A549 treated with dexamethasone at 1 μM for 4 hours (cell line): ENCODE measurements at places on chromosomes 4 and X. TPM values are rescaled to one million over a fixed set of nuclear protein-coding genes. Genes with fewer than 3 reads are reported as not detected.

The TMEM192 gene
- total RNA-seq = 8.8 to 10.9 TPM (median 8.9 TPM) in 5 replicates

The MAGEC2 gene
- total RNA-seq = not detected in 5 replicates

The ESX1 gene
- total RNA-seq = 0.06 to 0.19 TPM (median 0.07 TPM) in 4 of 5 replicates, not detected in the other

The GPRIN3 gene
- total RNA-seq = 1.2 to 2.7 TPM (median 2.2 TPM) in 5 replicates

The PCDH19 gene
- total RNA-seq = 0.02 to 0.07 TPM (median 0.06 TPM) in 5 replicates

The SETD7 gene
- 38.3 to 52.4 TPM (median 44.3 TPM) in 5 replicates for total RNA-seq

The NXF2 gene
- 0.07 TPM in 1 of 5 replicates, not detected in the others for total RNA-seq

The AFM gene
- not detected in 5 replicates for total RNA-seq

The FAM53A gene
- total RNA-seq = 0.59 to 1.4 TPM (median 0.98 TPM) in 5 replicates

The MAOB gene
- 0.14 to 0.25 TPM (median 0.19 TPM) in 5 replicates for total RNA-seq

The EMCN gene
- total RNA-seq = not detected in 5 replicates

The TMEM47 gene
- total RNA-seq = 1.3 to 2.0 TPM (median 1.7 TPM) in 5 replicates

The SPACA5 gene
- not detected in 5 replicates for total RNA-seq

The COL4A6 gene
- total RNA-seq = 13.9 to 17.4 TPM (median 16.8 TPM) in 5 replicates

The FAM3A gene
- 34.7 to 46.6 TPM (median 42.6 TPM) in 5 replicates for total RNA-seq

The GAGE1 gene
- 0.17 TPM in 1 of 5 replicates, not detected in the others for total RNA-seq

The PHF8 gene
- total RNA-seq = 10.2 to 15.2 TPM (median 15.0 TPM) in 5 replicates

The SHROOM4 gene
- total RNA-seq = not detected in 5 replicates

The SFRP2 gene
- total RNA-seq = 0.06 TPM in 1 of 5 replicates, not detected in the others

The HNRNPD gene
- 268 to 366 TPM (median 279 TPM) in 5 replicates for total RNA-seq

The TMEM35A gene
- total RNA-seq = 0.06 TPM in 1 of 5 replicates, not detected in the others
